ENCODE measurements at places on chromosomes 5 and 9.

DNA sequence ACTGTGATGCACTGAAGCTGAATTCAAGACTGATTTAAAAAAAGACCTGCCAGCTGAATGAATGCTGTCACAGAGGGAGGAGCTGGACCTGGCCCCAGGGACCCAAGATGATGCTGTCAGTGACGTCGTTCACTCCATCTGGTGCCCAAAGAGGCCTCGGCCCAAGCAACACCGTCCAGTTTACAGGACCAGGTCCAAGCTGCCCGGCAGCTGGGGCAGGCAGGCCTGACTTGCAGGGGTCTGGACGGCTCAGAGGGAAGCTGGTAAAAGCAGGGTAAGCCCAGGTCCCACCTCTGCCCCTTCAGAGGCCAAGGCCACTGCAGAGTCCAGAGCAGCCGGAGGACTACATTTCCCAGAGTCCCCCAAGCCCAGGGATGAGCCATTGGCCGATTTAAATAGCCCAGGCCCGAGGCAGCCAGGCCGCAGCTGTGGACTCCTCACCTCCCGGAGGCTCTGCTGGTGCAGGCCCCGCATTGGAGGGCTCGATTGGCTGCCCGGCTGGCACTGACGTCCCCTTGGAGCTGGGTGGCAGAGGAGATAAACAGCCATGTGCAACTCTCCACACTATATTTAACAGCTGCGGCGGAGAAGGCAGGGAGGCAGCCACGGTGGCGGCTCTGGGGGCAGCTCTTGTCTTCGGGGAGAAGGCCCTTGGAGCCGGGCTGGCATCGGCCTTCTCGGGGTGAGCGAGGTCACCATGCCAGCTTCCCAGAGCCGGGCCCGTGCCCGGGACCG, at the start of gene PLPP7:
Gene PLPP7, plus strand, starts transcription at position 423 of the 735 bp plus-strand sequence. Its CDS starts 275 bp downstream, at position 698.
- no peak for DNase-seq

GRCh38 chr9:101561740-101562139, 28.1 kb downstream of the RNF20 start:
- DNase-seq, result no peak

GRCh38 chr5:99398976-99399375, 470.2 kb upstream of the CHD1 start:
- no peak for DNase-seq

- DNase-seq, result no peak
Measured at GRCh38 chr9:134734270-134734669, 92.7 kb downstream of the COL5A1 start.

DNA sequence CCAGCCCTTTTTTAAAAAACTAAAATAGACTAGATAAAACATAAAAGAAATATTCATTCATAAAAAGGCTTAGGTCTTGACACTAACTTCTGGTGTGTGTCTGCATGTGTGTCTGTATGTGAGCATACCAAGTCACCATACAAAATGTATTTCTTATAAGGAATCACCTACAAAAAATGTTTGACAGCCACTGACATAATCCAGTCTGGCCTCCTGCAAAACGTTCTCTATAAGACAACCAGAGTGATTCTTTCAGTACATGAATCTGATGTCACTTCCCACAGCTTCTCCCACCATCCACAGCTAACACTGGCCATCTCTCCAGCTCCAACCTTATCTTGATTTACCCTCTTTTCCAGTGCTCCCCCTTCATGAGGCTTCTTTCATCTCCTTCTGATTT, 192.3 kb downstream of the TLE1 start:
- DNase-seq, result no peak

DNA sequence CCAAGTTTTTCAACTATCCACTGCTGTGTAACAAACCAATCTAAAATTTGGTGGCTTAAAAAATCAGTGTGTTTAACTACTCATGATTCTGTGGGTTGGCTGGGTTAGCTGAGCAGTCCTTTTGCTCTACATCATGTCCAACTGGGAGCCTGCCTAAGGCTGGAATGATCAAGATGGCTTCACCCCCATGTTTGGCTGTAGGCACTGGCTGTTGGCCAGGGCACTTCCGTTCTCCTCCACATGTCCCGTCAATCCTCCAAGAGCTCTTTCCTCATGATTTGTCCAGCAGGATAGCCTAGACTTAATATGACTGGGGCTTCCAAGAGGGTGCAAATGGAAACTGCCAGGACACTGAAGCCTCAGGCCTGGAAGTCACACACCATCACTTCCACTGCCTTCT, 17.0 kb upstream of the TSSK1B start:
- no peak for DNase-seq

- no peak for DNase-seq
Measured at GRCh38 chr9:108439947-108440346, 415.8 kb downstream of the ACTL7B start.
